Left cardiac atrium (tissue), 4 donors: ENCODE measurements at places on chromosomes 7 and 10.

GRCh38 chr10:74593470-74593869 lies 232.9 kb upstream of the KAT6B start:
- DNase-seq, result no peak

GRCh38 chr10:102230861-102231356 lies 4.8 kb downstream of the ELOVL3 start:
- peak; percentile 34 for DNase-seq

GRCh38 chr10:4678023-4678950 lies 147.7 kb upstream of the AKR1E2 start:
- DNase-seq, result no peak

DNA sequence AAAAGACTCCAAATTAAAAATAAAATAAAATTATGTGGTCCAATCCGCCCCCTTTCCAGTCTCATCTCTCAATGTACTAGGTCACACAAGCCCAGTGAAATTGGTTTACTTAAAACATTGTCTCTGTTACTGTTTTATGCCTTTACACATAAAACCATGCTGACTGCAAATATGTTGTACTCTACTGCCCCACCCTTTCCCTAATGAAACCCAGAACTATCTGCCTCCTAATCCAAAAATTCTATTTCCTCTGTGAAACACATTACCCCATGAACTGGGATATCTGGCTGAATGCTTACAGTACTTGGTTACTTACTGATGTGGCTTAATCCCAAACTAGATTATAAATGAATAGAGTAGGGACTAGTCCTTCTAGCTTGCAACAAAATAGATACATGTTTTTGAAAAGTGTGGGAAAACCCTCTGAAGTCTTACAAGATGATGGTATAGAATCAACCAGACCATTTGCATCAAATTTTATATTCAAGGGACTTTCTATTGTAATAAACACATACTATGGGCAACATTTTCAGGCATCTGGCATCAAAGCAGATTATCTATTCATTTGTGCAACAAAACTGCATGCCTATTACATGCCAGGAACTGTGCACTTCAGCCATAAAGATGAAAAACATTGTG lies 10.0 kb upstream of the KMT2E start:
- DNase-seq, result no peak

DNA sequence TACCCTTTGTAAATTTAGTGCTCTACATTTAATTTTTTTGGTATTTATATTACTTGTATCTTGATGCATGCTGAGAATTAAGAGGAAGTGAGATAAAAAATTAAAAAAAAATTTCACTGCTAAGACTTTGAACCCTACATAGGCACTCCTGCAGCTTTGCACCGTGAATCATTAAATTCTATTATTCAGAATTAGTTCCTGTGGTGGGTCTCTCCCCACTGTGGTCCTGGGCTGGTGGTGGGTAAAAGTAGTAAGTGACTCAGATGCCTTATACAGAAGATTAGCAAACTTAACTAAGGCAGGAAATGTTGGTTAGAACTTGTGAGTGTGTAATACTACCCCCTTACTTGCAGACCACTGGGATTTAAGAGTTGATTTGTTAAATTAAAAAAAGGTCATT lies 72.6 kb downstream of the AP3M1 start:
- DNase-seq, result no peak

- DNase-seq, result no peak
Observed at GRCh38 chr7:117312593-117313580, 10.0 kb downstream of the WNT2 start.

GRCh38 chr10:44952779-44953231 lies 6.8 kb upstream of the RASSF4 start:
- no peak for DNase-seq

GRCh38 chr7:36621396-36621795 lies 102.9 kb downstream of the AOAH start:
- no peak for DNase-seq

GRCh38 chr7:108568801-108569380 lies 615 bp downstream of the THAP5 start:
- no peak for DNase-seq

DNA sequence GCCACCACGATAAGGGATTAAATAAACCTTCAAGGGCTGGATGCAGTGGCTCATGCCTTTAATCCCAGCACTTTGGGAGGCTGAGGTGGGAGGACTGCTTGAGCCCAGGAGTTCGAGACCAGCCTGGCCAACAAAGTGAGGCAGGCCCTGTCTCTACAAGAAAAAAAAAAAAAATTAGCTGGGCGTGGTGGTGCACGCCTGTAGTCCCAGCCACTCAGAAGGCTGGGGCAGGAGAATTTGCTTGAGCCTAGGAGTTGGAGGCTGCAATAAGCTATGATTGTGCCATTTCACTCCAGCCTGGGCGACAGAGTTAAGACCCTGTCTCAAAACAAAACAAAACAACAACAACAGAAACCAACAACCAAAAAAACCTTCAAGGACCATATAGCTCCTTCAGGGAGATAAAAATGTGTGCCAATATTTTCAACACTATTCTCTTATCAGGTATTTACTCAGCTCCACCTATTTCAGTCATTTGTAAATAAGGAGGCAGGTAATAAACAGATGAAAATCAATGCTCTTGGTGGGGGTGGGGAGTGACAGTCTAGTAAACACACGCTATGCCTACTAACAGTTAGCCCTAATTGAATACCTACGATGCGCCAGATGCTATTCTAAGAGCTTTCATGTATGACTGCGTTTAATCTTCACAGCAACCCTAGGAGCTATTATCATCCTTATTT lies 13.2 kb downstream of the BAIAP2L1 start:
- no peak for DNase-seq

- DNase-seq, result peak; percentile 52
Observed at GRCh38 chr10:122282253-122282671, 11.2 kb downstream of the BTBD16 start.

GRCh38 chr10:3123571-3124411 lies 48.8 kb downstream of the PITRM1 start:
- no peak for DNase-seq

GRCh38 chr10:123381224-123381623 lies 227.0 kb downstream of the BUB3 start:
- DNase-seq, result no peak

GRCh38 chr7:151494298-151495284 lies 25.1 kb downstream of the RHEB start:
- DNase-seq, result no peak

GRCh38 chr10:30171601-30172000 lies 112.2 kb upstream of the JCAD start:
- no peak for DNase-seq

- no peak for DNase-seq
Observed at GRCh38 chr10:131310551-131311401, 745 bp downstream of the TCERG1L start.

GRCh38 chr7:138317044-138317596 lies 142.9 kb upstream of the TRIM24 start:
- no peak for DNase-seq

GRCh38 chr10:68871731-68872342 lies 29.3 kb upstream of the DDX50 start:
- no peak for DNase-seq

GRCh38 chr10:128024426-128024825 lies 101.8 kb downstream of the MKI67 start:
- no peak for DNase-seq

DNA sequence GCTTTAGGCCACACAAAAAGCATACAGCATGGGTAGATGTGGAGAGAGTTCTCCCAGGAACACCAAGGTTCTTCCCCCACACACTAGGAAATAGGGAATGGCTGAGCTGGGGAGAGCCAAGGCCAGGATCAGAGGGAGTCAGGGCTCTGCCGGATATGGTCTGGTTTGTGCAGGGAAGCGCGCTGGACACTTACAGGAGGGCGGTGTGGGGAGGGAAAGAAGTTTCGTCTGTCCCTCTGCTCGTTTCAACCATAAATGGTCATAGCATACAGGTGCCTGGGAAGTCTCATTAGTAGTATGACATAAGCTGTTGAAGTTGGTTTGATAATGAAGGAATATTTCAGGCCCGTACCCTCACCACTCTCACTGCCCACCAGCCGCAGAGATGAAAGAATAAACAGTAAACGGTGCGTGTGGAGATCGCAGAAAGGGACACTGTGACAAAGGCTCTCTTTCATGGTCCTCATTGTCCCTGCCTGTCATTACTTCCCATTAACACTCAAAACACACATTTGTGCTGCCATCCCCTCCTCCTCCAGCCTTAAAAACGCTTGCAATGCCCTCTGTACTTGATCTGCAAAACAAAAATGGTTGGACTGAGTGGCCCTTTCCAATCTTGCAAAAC lies 207.2 kb downstream of the CELF2 start:
- DNase-seq, result no peak

DNA sequence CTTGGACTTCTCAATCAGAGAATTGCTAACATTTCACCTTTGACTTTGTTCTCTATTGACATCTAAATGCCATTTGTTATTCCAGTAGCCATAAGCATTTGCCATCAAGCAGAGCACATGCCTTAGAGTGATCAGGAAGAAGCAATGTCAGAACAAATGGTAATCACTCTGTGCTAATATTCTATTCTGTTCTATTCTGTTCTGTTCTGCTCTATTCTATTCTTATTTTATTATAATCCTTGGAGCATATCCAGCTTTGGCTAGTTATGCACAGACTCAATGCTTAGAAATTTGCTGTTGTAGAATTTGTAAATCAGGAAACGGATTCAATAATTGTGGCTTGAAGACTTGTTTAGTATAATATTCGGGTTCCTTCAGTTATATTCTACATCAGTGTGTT lies 175.4 kb downstream of the EXOC4 start:
- no peak for DNase-seq

GRCh38 chr10:117159390-117159789 lies 21.3 kb upstream of the VAX1 start:
- no peak for DNase-seq

- no peak for DNase-seq
Observed at GRCh38 chr10:112307358-112308124, 24.3 kb downstream of the TECTB start.

DNA sequence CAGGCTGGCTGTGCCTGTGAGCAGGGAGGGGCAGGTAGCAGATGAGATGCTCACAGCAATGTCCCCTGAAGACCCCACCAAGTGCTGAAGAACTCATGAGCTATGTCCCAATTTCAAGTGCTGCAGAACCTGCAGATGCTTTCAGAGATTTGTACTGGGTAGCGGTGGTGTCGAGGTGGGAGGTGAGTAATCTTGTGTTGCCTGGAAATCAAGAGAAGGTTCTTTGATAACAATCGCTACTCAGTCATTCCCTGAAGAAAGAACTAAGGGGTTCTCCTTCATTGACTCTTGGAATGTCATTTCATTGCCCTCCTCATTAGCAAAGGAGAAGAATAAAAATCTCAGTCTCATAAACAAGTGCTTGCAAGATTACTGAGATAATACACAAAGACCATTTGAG lies 246.4 kb downstream of the EMX2 start:
- no peak for DNase-seq

GRCh38 chr10:122176232-122177213 lies 94.6 kb upstream of the BTBD16 start:
- no peak for DNase-seq

GRCh38 chr10:74051736-74052342 lies 53.9 kb downstream of the VCL start:
- DNase-seq, result no peak

- no peak for DNase-seq
Observed at GRCh38 chr10:132420469-132420980, 23.5 kb downstream of the PWWP2B start.

- DNase-seq, result no peak
Observed at GRCh38 chr10:78081292-78081691, 47.6 kb downstream of the RPS24 start.

DNA sequence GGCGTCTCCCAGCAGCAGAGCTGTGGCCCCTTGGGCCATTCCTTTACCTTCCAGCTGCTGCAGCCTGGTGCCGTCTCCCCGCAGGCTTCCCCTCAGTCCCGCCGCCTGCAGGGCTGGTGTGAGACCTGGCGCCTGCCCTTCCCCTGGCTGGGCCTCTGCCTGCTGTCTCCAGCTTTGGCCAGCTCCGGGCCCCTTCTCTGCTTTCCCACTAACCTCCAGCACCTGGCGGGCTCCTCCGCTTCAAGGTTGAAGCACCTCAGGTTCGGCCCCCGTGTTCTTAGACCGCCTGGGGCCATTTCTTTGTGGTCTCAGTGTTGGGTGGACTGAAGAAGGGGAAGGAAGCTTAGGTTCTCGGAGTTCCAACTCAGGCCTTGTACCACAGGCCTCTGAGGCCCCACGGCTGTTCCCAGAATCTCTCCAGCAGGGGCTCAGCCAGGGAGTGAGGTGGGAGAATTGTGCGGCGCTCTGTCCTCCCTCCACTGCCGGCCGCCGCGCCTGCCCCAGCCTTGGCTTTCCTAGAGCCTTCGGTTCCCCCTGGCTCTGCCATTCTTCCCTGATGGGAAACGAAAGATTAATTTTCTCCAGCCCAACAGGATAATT lies 30.3 kb downstream of the GBX1 start:
- peak; percentile 20 for DNase-seq

GRCh38 chr7:142412551-142413193 lies 154.8 kb upstream of the PRSS58 start:
- no peak for DNase-seq

DNA sequence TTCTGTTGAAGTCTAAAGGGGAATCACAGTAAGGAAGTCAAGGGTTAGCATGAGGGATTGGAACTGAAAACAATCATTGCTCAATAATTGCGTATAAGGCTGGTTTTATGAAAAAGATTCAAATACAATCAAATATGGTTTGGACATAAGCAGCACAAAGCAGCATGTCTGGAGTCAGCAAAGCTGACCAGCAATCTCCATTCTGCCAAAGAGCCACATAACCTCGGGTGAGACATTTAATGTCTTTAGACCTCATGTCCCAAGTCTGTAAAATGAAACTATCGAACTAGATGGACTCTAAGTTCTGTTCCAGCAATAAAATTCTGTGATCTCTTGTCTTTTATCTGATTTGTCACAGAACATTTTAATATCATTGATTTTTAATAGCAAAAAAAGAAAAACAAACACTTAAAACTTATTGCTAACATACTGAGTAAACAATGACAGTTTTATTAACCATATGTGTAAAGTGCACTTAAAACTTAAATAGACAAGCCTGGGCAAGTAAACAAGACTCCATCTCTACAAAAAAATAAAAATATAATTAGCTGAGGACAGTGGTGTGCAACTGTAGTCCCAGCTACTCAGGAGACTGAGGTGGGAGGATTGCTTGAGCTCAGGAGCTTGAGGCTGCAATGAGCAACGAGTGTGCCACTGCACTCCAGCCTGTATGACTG lies 217.0 kb downstream of the MAGI2 start:
- no peak for DNase-seq
